ENCODE measurements at places on chromosomes 6 and 20.

GRCh38 chr6:24358219-24358821 lies 461 bp upstream of the DCDC2 start:
- no peak for DNase-seq

GRCh38 chr6:81436990-81437389 lies 315.5 kb downstream of the TENT5A start:
- no peak for DNase-seq

DNA sequence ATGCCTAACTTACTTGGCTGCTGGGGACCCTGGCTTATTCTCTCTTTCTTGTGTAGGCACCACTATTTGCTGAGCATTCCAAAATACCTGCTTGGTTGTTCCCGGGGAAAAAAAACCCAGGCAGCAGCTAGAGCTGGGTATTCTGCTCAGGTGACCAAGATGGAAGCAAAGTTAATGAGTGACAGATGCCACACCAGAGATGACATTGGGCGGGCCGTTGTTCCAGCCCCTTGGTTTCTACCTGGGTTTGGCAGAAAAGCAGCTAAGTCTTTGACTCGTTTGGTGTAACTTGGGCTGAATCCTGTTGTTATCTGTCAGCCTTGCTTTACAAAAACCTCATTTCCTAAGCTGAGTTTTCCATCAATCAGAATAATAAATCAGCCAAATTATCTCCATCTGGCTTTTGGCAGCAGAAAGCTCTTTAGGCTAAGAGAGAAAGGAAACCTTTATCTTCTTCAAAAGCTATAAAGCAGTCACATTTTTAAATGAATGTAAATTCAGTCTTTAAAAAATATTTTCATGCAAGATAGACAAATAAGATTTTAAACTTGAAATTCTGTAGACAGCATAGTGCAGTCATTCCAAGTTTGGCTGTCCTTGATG lies 202.0 kb upstream of the GMDS start:
- no peak for DNase-seq

DNA sequence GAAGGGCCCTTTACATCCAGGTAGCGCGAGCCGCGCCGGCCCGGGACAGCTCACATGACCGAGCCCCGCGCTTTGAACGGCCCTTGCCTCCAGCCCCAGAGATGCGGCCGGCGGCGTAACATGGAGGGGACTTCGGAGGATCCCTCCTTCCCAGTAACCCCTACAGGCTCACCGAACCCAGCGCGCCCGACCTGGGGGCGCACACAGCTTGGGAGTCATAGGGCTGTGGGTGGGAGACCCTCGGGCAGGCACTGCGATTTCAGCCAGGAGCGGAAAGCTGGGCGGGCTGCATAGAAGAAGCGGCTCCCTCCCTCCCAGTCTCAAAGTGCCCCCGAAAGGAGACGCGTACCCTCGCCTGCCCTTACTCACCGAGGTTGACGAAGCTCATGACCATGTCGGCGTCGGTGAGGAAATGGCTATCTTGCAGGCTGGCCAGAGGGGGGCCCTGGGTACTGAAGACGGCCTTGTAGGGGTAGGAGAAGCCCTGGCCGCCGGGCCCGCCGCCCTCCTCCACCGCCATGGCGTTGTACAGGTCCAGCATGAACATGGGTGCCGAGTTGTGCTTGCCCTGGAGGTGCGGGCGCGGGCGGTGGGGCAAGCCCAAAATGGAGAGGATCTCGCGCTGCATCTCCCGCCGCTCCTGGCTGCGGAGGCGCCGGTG lies 975 bp downstream of the BMP7 start:
- peak; percentile 56 for DNase-seq

GRCh38 chr6:98641949-98642719 lies 192.2 kb upstream of the POU3F2 start:
- no peak for DNase-seq

GRCh38 chr20:48544402-48545339 lies 283.1 kb downstream of the PREX1 start:
- DNase-seq, result no peak

- DNase-seq, result no peak
Observed at GRCh38 chr6:115064680-115065079, 721.9 kb upstream of the HS3ST5 start.

DNA sequence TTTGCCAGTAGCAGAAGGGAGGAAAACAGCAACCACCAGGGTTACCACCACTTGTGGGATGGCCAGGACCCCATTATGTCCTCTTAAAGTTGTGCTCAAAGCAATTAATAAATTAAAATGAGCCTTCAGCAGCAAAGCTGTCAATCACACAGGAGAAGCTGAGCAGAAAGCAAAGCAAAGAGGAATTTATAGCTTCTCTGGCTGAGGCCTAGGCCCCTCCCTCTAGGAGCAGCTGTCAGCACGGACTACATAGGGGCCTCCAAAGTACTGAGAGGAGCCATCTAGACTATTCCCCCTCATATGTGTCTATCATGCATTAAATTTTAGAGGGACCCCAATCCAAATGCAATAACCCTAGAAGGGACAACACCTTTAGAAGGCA lies 6.4 kb downstream of the CCND3 start:
- no peak for DNase-seq

DNA sequence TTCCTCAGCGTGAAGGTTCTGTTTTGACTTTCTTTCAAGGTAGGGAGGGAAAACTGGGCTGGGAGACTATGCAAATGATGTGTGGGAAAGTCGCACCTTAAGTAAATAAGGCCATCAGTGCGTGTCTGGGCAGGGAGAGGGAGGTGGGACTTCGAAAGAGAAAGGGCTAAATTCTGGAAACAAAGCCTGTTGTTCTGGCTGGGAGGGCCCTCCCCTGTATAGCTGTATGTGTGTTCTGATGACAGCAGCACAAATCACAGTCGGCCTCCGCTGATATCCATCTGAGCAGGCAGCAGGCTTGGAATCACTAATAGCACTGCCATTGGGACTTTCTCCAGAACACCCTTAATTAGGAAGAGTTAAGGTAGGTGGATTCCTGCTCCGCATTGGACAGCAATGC lies 19.2 kb downstream of the JAG1 start:
- peak; percentile 27 for DNase-seq

DNA sequence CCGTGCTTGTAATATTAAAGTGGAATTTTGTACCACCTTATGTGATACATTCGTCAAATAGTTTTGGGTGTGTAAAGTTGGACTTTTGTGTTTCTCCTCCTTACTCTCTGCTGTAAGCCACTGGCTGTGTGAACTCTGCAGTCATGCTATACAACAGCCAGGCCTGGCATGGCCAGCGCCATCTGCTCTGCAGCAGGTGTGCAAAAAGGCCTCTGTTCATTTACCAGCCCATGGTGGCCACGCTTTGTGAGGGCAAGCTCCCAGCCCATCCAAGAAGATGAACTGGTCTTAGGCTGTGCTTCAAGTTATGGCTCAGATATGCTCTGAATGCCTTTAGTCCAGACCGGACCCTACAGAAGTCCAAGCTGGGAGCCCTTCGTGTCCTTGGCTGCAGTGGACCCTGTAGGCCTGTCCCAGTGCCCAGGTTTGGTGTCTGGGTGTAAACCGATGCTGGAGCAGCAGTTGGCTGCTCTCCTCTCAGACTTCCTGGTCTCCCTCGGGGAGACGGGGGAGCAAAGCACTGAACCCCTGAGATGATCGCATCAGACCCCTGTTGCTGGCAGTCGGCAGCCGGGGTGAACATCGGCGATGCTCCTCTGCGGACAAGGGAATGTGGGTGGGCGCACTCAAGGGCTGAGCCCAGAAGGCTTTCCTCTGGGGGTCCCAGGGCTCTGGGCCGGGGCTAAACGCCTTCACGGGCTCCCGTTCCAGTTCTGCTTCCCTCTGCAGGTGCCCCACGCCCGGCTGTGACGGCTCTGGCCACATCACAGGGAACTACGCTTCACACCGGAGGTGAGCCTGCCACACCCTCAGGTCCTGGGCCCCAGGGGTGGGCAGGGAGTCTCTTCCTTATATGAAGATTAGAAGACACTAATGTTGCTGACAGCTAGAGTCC lies 28.6 kb upstream of the PCMTD2 start:
- no peak for DNase-seq

DNA sequence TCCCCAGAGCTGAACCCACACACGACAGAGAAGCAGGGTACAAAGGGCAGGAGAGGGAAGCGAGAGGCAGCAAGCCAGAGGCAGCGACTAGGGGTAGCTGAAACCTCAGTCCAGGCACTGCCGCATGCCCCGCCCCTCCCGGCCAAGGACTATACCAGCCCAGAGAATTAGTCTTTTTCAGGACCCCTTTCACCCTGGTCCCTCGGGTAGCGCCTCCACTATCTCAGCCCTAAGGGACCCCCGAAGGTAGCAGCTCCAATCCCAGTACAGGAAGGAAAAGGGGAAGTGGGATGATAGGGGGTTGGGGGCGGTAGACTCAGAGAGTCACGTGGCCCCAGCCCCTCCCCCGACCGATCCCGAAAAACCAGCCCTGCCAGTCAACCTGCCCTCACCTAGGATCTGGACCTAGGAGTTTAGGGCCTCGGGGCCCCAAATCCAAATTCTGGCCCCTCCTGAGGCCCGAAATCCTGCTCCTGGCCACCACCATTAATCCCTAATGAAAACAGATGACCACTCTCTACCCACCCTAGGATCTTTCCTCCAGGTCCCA lies 1.3 kb downstream of the RGL2 start:
- DNase-seq, result peak; percentile 59

GRCh38 chr20:10795286-10796026 lies 121.7 kb upstream of the JAG1 start:
- peak; percentile 30 for DNase-seq

- DNase-seq, result no peak
Observed at GRCh38 chr20:4929686-4930397, 71.5 kb downstream of the SLC23A2 start.

DNA sequence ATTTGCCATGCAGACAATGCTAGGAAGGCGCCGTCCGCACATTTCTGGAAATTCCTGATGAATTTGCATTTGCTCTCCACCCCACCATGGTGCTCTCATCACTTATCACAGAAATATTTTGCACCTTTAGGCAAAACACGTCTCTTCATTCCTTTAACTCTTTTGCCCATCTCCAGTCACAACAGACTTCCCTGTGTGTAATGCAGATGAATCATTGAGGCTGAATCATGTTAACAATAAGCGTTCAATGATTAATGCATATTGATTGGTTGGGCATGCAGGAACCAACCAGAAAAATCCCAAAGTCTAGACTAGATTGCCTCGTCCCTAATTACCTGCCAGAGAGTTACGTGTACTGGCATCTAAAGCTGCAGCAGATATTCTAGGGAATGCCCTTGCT lies 80.0 kb upstream of the ATXN1 start:
- DNase-seq, result no peak

DNA sequence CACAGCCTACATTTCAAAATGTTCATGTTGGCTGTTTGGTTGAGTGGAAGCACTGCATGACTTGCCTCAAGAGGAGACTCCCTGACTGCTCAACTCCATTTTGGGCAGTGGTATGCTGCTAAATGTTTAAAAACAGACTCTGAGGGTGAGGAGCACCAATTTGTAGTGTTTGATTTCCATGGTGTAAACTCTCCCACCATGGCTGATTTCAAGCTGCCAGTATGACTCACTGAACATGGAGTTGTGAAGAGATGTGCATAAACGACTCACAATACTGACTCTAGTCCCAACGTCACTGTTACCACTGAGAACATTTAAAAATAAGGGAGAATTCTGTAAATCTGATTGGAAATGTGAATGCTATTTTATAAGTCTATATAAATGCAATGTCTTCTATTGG lies 70.4 kb downstream of the BACH2 start:
- DNase-seq, result no peak

GRCh38 chr20:34282041-34282440 lies 21.1 kb downstream of the AHCY start:
- DNase-seq, result no peak

- no peak for DNase-seq
Observed at GRCh38 chr6:84026721-84027164, 6.8 kb upstream of the MRAP2 start.

DNA sequence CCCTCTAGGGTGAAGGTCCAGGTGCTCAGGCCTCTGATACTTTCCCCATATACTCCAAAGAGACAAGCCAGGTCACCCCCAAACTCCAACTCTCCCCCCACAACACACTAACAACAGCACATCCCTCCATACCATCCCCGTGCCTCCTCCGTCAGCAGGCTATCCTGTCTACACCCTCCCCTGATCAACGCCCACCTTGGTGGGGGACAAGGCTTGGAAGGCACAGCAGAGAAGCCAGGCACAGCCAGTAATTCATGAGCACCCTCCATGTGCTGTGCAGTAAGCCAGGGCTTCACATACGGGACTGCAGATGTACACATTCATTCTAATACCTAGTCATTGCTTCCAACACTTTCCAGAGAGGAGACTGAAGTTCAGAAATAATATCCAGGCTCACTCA lies 57.6 kb downstream of the TRERF1 start:
- no peak for DNase-seq

GRCh38 chr20:438571-439469 lies 23.5 kb downstream of the TBC1D20 start:
- DNase-seq, result no peak

- peak; percentile 93 for DNase-seq
Observed at GRCh38 chr6:1604158-1605003, 5.3 kb upstream of the FOXC1 start.

DNA sequence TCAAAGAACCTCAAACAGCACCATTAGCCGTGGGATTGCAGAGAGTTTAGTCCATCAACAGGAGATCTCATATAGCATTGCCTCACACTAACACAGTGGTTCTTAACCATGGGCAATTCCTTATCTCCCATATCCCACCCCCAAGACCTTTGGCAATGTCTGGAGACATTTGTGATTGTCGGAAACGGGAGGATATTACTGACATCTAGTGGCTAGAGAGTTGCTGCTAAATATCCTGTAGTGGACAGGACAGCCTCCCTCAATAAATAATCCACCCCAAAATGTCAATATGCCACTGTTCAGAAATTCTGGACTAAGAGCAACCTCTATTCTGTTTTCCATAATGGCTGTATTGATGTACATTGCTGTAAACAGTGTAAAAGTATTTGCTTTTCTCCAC lies 210.1 kb upstream of the CCN2 start:
- no peak for DNase-seq

DNA sequence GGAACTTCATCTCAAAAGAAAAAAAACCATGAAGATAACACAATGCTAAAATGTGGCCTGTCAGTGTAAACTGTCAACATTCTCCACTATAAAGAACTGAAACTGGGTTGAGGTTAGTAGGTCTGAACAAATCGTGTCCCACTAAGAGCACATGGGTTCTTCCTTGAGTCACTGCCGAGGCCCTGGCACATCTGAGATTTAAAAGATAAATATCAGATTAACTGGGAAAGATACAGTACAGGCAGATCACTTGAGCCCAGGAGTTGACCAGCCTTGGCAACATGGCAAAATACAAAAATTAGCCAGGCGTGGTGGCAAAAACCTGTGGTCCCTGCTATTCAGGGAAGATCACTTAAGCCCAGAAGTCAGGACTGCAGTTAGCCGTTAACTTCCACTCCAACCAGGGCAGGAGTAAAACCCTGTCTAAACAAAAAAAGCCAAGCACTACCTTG lies 5.6 kb downstream of the EEF1A1 start:
- DNase-seq, result no peak

DNA sequence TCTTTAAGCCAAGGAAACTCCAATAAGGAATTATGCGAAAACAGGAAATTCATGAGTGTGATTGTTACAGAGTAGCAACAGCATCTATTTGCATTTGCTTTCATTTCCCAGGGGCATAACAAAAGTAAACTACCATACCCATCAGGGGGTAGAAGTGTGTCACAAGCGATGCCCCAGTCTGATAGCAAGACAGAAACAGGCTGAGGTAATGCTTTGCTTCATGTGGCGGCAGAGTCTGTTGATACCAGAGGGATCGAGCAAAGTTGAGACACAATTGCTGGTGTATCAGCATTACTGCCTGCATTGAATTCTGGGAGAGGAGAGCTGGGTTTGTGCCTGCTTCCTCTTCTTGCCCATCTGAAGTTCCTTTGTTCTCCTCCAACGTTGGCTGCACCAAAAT lies 51.2 kb upstream of the LYRM2 start:
- no peak for DNase-seq

Measured in nephron progenitor cell (in vitro differentiated cells).